ENCODE measurements at places on chromosomes 4 and X.

DNA sequence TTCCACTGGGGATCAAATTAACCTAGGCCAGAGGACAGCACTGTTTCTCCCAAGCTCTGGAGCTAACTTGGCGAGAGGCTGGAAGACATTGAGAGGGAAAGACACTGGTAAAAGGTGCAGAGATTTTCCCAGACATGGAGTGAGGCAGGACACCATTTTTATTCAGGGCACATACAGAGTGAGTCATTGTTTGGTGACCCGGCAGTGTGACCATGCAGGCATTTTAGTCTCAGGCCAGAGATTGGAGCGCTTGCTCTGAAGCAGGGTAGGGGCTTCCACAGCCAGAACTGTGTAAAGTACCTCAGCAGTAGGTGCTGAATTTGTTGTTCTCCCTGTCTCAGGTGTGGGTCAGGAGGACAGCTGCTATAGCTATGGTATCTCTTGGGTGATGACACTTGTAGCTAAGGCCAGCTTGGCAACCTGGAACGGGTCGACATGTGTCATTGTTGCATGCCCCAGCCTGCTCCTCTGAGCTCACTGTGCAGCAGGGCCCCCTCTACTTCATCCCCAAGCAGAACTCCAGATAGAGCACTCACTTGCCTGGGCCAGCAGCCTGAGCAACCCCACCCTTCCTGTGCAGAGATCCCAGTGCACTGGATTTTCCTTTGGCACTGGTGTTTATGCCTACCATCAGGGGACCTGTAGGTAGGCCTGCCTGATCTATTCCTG, 79.8 kb upstream of the ATP8A1 start:
- no peak for DNase-seq

GRCh38 chrX:67351411-67351810, 192.4 kb upstream of the AR start:
- DNase-seq, result no peak

- DNase-seq, result peak; percentile 57
Observed at GRCh38 chr4:118865091-118865708, 23.5 kb upstream of the SYNPO2 start.

DNA sequence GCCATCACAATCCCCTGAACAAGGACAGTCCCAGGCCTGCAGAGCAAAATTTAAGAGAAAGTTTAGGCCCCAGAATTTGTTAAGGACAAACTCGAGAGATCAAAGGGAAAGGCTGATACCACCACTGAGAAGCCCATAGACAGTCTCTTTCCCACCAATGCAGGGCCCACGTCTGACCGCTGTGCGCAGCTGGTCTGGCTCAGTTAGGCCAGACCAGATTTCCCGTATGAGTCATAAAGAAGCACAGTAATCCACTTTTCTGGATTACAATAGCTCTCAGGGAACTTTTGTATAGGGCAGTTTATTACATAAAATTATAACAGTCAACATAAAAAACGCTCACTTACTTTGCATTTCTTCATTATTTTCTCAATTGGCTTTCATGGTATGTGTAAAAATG, 259.5 kb downstream of the RCHY1 start:
- DNase-seq, result no peak

GRCh38 chrX:20116087-20116576, 575 bp downstream of the MAP7D2 start:
- DNase-seq, result no peak
